Fibroblast of the aortic adventitia (primary cell): ENCODE measurements at places on chromosomes 16 and 17. TPM values are rescaled to one million over a fixed set of nuclear protein-coding genes. Genes with fewer than 3 reads are reported as not detected.

The NTN1 gene
- 0.33 and 0.81 TPM in 2 replicates for total RNA-seq

The CCL8 gene
- not detected in 2 replicates for total RNA-seq

The PFN1 gene
- 507 and 514 TPM in 2 replicates for total RNA-seq

The CDH8 gene
- 1.6 TPM in 1 of 2 replicates, not detected in the other for total RNA-seq

The EFCAB5 gene
- total RNA-seq = 0.36 and 1.3 TPM in 2 replicates

The CACNG1 gene
- total RNA-seq = not detected in 2 replicates

The CANT1 gene
- total RNA-seq = 33.4 and 53.0 TPM in 2 replicates

The RAB26 gene
- total RNA-seq = 0.27 and 3.6 TPM in 2 replicates

The SDR42E2 gene
- total RNA-seq = not detected in 2 replicates

The SEPTIN1 gene
- 0.09 TPM in 1 of 2 replicates, not detected in the other for total RNA-seq

The DNAH17 gene
- not detected in 2 replicates for total RNA-seq

The GAN gene
- 6.2 and 21.3 TPM in 2 replicates for total RNA-seq

The VEZF1 gene
- total RNA-seq = 16.4 and 76.2 TPM in 2 replicates

The CHD9NB gene
- 1.6 and 2.3 TPM in 2 replicates for total RNA-seq

The SALL1 gene
- 0.16 and 2.6 TPM in 2 replicates for total RNA-seq

The RNU2-1 gene
- total RNA-seq = not detected in 2 replicates

The TELO2 gene
- total RNA-seq = 23.5 and 29.1 TPM in 2 replicates

The GLP2R gene
- 0.16 TPM in 1 of 2 replicates, not detected in the other for total RNA-seq

The VMO1 gene
- total RNA-seq = 0.27 and 4.9 TPM in 2 replicates

The CHCT1 gene
- total RNA-seq = not detected in 2 replicates

The ABCA8 gene
- 93.5 and 231 TPM in 2 replicates for total RNA-seq

The ZP2 gene
- total RNA-seq = not detected in 2 replicates

The KRT25 gene
- not detected in 2 replicates for total RNA-seq

The CDT1 gene
- 0.82 and 26.8 TPM in 2 replicates for total RNA-seq

The PRSS22 gene
- total RNA-seq = not detected in 2 replicates

The SKAP1 gene
- not detected in 2 replicates for total RNA-seq

The RGS11 gene
- total RNA-seq = 1.2 and 2.0 TPM in 2 replicates

The OR3A3 gene
- total RNA-seq = not detected in 2 replicates

The PPM1D gene
- 8.7 and 24.6 TPM in 2 replicates for total RNA-seq

The TPSAB1 gene
- total RNA-seq = not detected in 2 replicates

The RFFL gene
- total RNA-seq = 17.0 TPM in 2 replicates

The SOX9 gene
- total RNA-seq = 2.1 and 2.4 TPM in 2 replicates

The VWA3A gene
- total RNA-seq = 0.18 TPM in 1 of 2 replicates, not detected in the other

The ABCA9 gene
- total RNA-seq = 122 and 235 TPM in 2 replicates

The CPHXL2 gene
- total RNA-seq = not detected in 2 replicates

The USP32 gene
- 59.1 and 73.2 TPM in 2 replicates for total RNA-seq

The ZDHHC1 gene
- total RNA-seq = 7.1 and 7.6 TPM in 2 replicates

The HS3ST3A1 gene
- 8.3 and 9.2 TPM in 2 replicates for total RNA-seq
